ENCODE measurements at places on chromosomes 3 and 15. TPM values are rescaled to one million over a fixed set of nuclear protein-coding genes. Genes with fewer than 3 reads are reported as not detected.
A peak's percentile ranks its signal among the peaks of the same experiment; 100 is the strongest.

DNA sequence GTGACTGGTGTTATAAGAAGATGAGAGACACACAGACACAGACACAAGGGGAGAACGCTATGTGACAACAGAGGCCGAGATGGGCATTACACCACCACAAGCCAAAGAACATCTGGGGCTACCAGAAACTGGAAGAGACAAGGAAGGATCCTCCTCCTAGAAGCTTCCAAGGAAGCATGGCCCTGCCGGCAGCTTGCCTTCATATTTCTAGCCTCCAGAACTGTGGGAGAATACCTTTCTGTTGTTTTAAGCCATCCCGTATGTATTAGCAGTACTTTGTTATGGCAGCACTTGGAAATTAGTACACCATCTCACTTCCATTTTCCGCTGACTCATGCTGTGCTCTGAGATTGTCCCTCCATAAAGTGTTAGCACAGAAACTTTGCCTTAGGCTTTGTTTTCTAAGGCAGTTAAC is 38.7 kb upstream of the CA12 start:
- H3K27ac ChIP-seq, result no peak overlapping the region
- no peaks in the 10 kb centered on the region for H3K27me3 ChIP-seq
- DNase-seq, result no peak
- H3K4me3 ChIP-seq, result no peak overlapping the region
- H3K4me1 ChIP-seq, result no peaks in the 10 kb centered on the region

ENTPD3 gene
- total RNA-seq, result not detected

DNA sequence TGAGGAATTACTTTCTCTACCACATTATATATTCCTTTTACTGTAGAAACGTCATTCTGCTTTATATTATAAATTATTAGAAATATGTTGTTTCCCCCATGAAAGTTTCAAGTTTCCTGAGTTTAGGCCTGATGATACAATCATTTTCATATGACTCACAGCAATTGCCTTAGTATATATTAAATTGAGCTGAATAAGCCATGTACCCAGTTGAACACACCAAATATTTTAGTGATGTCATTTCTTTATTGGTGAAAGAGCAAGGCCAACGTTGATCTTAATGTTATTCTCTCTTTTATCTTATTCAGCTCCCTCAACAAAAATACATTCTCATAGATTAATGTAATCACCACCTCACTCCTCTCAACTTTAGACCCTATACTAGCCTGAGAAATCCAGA is 30.8 kb downstream of the B3GNT5 start:
- DNase-seq, result no peak
- H3K36me3 ChIP-seq, result peaks cover 2% of the 10 kb centered on the region
- no peaks in the 10 kb centered on the region for H3K27me3 ChIP-seq
- no peak overlapping the region for H3K4me3 ChIP-seq
- peak overlapping the region; percentile 52 for H3K27ac ChIP-seq

GRCh38 chr15:100958326-100959065 is 39.3 kb downstream of the LRRK1 start:
- DNase-seq, result no peak
- H3K27me3 ChIP-seq, result peaks cover 12% of the 10 kb centered on the region
- H3K36me3 ChIP-seq, result no peaks in the 10 kb centered on the region
- H3K4me3 ChIP-seq, result no peak overlapping the region
- H3K27ac ChIP-seq, result no peak overlapping the region

GRCh38 chr3:108448593-108448992 is 61.8 kb downstream of the MYH15 start:
- no peak overlapping the region for H3K27ac ChIP-seq
- H3K36me3 ChIP-seq, result peaks cover 2% of the 10 kb centered on the region
- no peak overlapping the region for H3K4me3 ChIP-seq
- no peaks in the 10 kb centered on the region for H3K27me3 ChIP-seq

GRCh38 chr3:50324351-50325112 is 2.0 kb upstream of the HYAL2 start:
- H3K36me3 ChIP-seq, result peaks cover 6% of the 10 kb centered on the region
- no peak overlapping the region for H3K4me3 ChIP-seq
- peaks cover 32% of the 10 kb centered on the region for H3K4me1 ChIP-seq
- DNase-seq, result peak; percentile 79
- H3K27me3 ChIP-seq, result no peaks in the 10 kb centered on the region

CADM2 gene
- 0.05 TPM for total RNA-seq

GRCh38 chr3:32184187-32184730 is 54.2 kb upstream of the CMTM8 start:
- peaks cover 2% of the 10 kb centered on the region for H3K27me3 ChIP-seq
- H3K36me3 ChIP-seq, result no peaks in the 10 kb centered on the region
- no peaks in the 10 kb centered on the region for H3K4me1 ChIP-seq
- no peak for DNase-seq
- no peak overlapping the region for H3K27ac ChIP-seq

GRCh38 chr3:134839422-134839821 is 44.4 kb downstream of the EPHB1 start:
- no peak overlapping the region for H3K27ac ChIP-seq
- DNase-seq, result no peak
- H3K4me1 ChIP-seq, result no peaks in the 10 kb centered on the region
- H3K4me3 ChIP-seq, result no peak overlapping the region

PRSS50 gene
- not detected for total RNA-seq

ARNT2 gene
- total RNA-seq, result 0.19 TPM

- no peaks in the 10 kb centered on the region for H3K27me3 ChIP-seq
- H3K4me3 ChIP-seq, result no peak overlapping the region
- peak overlapping the region; percentile 72 for H3K27ac ChIP-seq
- peaks cover 69% of the 10 kb centered on the region for H3K4me1 ChIP-seq
Observed at GRCh38 chr15:85725564-85725963, 69.2 kb downstream of the KLHL25 start.

GRCh38 chr3:115823083-115823482 is 199.8 kb downstream of the GAP43 start:
- no peak for DNase-seq
- no peaks in the 10 kb centered on the region for H3K4me1 ChIP-seq
- peaks cover 3% of the 10 kb centered on the region for H3K27me3 ChIP-seq
- no peak overlapping the region for H3K27ac ChIP-seq

MUSTN1 gene
- 2.8 TPM for total RNA-seq
